ENCODE measurements at places on chromosomes 16 and 17.

DNA sequence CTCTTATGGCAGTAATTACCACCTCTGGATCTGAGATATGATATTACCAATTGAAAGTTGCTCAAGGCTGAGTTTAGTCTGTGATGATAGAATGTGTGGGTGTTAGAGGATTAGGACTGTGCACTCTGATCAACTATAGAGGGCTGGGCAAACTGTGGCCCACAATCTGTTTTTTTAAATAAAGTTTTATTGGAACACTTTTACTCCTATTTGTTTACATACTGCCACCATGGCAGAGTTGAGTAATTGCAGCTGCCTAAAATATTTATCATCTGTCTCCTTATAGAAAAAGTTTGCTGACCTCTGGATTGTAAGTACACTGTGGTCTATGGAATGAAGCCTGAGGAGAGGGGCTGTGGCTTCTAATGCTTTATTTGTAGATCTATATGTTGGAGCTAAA, 71.5 kb upstream of the N4BP1 start:
- no peak for DNase-seq

GRCh38 chr16:72195609-72196008, 23.7 kb upstream of the PMFBP1 start:
- no peak for DNase-seq

GRCh38 chr16:76835339-76835738, 355.7 kb upstream of the MON1B start:
- DNase-seq = no peak

- DNase-seq = no peak
These were observed 61.4 kb upstream of the ARHGAP44 start for GRCh38 chr17:12727881-12728280.

DNA sequence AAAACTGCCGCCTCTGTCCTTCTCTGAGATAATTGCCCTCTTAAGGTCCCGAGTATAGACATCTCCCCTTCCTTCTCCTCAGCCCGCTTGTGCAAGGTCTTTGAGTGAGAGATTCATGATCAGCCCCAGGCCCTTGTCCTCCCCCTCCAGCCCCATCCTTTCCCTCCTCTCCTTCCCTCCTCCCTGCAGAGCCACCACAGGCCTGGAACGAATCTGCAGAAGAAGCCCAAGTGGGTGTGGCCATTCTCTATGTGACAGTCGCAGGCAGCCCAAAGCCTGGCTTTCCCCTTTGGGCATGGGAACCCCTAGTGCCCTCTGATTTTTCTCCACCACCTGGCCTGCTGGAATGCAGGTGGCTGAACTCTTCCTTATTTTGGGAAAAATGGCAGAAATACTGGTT, 7.2 kb upstream of the NDRG4 start:
- DNase-seq = no peak

GRCh38 chr16:49620869-49621240, 235.1 kb downstream of the ZNF423 start:
- no peak for DNase-seq

DNA sequence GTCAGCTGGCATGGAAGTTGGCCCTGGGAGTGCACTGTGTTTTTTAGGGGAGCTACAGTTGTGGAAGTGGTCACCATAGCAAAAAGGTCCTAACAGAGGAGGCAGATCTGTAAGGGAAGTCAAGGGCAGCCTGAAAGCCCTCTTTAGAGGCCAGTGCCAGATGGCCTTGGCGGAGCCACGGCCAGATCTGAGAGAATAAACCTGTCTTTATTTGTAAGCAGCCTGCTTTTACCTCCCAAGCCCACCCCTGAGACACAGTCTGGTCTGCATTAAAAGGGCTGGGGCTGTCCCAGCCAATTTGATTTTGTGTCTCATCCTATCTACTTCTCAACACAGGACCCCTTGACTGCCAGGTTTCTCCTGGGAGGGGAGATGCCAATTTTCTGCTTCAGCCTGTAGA, 51.0 kb upstream of the NOL11 start:
- DNase-seq = no peak

- no peak for DNase-seq
These were observed 5.0 kb upstream of the TLCD2 start for GRCh38 chr17:1714980-1715802.

DNA sequence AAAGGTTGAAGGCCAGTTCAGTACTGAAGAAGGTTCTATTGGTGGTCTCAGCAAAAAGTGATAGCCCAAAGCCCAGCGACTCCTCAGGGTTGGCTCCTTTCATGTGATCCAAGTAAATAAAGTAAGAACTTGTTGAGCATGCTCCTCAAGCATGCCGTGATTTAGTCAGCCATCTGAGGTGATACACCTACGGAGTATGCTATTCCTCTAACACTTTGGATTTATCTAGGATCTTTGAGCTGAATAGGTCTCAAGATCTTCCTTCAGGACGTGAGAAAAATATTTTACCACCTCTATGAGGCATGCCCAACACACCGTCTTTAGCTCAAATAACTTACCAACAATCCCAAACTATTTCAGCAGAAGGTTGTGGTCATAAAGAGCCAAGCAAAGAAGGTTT, 153.3 kb upstream of the CORO6 start:
- no peak for DNase-seq

- DNase-seq = no peak
These were observed 413.0 kb downstream of the CPPED1 start for GRCh38 chr16:12390644-12391043.

DNA sequence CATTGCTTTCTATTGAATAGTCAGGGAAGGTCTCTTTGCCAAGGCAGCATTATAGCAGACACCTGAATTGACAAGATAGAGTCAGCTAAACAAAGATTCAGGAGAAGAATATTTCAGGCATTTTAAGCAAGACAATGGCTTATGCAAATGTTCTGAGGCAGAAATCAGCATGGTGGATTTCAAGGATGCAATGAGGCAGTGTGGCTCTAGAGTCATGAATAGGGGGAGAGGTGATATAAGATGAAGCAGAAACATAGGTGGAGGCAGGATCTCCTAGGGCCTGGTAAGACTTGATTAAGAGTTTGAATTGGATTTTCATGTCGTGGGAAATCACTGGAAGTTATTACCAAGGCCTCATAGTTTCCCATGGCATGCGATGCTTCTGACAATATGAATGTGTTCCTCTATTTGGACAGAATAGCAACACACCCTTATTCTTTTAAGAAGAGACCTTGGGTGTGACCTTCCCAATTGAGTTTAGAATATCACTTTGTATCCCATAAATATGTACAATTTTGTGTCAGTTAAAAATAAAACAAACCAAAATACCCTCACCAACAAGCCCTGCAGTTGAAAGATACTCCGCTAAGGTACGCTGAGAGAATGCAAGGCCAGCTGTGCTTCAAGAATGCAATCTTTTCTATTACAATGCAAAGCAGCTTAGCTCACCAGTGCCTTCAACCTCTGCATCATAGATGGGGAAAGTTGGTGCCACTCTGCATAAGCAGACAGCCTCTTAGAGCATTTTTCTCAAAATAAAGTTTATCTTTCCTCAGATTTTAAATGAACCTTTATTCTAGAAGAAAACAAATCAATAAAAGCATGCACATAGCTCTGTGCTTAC, 139.6 kb upstream of the SALL1 start:
- no peak for DNase-seq

GRCh38 chr16:18839555-18839954, 38.2 kb upstream of the ARL6IP1 start:
- DNase-seq = no peak

GRCh38 chr17:45279898-45280297, 18.0 kb upstream of the SPATA32 start:
- no peak for DNase-seq

DNA sequence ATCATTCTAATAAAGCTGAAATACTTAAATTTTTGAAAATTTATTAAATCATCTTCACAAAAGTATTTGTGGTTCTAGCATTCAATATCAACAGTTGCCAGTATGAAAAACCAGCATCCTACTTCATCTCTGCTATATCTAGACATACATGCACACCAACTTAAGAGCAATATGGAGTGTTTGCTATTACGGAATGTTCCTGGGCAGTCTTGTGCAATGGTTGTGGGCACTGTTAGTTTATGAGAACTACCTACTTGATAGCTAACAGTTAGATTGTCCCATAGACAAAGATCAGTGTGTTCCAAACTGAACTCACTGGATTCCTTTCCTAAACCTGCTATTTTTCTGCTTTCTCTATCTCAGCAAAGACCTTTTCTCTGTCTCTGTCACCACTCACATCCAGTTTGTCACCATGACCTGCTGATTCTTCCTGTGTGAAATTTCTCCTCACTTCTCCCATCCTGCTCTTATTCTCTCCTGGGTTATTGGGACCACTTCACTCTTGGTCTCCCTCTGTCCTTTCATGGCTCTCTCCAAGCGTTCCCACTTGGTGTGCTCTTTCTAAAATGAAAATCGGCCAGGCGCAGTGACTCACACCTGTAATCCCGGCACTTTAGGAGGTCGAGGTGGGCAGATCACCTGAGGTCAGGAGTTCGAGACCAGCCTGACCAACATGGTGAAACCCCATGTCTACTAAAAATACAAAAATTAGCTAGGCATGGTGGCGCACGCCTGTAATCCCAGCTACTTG, 27.7 kb downstream of the CNTROB start:
- DNase-seq = no peak

DNA sequence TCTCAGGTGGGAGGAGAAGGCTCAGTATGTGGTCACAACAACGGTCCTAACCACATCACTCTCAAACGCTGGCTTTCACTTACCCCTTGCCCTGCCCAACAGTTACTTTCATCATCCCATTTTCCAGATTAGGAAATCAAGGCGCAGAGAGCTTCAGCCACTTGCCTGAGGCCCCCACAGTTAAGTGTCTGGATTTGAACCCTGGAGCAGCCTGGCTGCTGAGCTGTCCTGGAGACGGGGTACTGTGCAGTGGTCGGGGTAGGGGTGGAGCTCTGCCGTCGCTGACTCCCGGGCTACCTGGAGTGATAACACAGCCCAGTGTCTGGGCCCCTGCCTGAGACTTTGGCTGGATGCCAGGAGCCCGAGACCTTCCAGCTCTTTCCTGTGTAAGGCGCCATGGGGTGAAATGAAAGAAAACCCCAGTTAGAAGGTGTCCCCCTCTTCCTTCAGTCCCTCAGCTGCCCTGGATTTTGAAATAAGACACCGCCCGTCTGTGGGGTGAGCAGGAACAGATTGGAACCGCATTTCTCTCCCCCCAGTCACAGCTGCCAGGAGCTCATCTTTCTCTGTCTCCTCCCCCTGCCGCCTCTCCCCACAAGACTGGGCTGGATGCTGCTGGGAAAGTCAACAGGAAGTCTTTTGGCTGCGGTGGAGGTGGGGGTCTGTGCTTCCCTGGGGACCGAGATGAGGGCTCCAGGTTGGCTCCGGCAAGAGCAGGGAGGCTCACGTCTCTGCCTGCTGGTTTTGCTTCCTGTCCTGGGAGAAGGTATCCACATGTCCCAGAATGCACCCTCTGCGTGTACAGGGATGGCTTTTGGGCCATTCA, 280.2 kb downstream of the SEC14L1 start:
- peak; percentile 65 for DNase-seq

- no peak for DNase-seq
These were observed 15.6 kb upstream of the FOXF1 start for GRCh38 chr16:86494565-86495356.

DNA sequence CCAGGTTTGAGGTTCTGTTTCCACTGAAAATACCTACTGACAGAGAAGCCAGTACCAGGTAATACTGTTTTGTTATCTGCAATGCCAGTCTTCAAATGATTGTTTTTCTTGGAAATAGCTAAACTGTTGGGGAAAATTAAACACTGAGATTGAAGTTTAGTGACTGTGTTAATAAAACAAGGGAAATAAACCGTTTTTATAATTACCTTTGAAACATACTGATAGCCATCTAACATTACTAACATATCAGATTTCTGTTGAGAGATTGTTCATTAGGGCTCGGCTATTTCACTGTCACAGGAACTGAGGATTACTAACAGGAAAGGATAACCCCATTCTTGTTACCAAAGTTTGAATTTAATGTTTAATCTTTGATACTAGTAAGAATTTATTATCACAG, 42.1 kb downstream of the CYB5B start:
- DNase-seq = no peak

GRCh38 chr16:61969077-61969382, 67.2 kb downstream of the CDH8 start:
- no peak for DNase-seq

DNA sequence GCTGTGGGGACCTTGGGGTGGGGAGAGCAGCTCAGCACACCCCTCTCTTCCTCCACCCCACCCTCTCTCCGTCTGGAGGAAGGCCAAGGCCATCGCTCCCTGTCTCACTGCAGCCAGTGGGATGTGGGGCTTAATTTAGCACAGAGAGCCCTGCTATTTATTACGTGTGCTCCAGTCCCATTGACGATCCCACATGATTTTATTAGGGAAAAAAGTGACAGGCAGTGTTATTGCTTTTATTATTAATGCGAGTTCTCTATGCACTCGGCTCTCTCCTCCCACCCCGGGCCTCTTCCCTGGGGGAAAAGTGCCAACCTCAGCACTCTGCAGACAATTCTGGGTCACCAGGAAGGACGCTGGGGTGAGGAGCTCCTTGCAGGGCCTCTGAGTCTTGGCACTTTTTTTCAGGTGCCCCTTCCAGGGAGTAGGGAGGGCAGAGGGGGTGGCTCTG, 57.3 kb downstream of the MGAT5B start:
- no peak for DNase-seq

- DNase-seq = no peak
These were observed 5.2 kb downstream of the ALOX12B start for GRCh38 chr17:8082292-8082691.

GRCh38 chr17:50238601-50239280, 35.5 kb upstream of the TMEM92 start:
- DNase-seq = no peak

GRCh38 chr17:76178124-76178523, 37.1 kb upstream of the FOXJ1 start:
- no peak for DNase-seq

GRCh38 chr16:75323198-75323597, 71.8 kb upstream of the BCAR1 start:
- no peak for DNase-seq

DNA sequence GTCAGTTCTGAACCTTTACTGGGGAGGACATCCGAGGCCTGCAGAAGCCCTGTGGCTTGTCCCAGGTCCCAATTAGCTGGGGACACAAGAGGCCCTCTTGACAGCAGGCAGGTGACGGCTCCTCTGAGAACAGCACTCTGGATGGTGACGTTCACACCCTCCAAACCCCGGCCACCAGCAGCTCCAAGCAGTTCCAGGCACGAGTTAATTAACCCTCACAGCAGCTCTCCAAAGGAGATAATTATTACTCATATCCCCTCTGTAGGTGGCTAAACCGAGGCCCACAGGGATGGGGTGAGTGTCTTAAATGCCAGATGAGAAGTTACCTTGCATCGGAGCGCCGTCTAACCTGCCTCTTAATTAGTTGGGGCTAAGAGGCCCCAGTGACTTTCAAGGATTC, 168.9 kb upstream of the CIBAR2 start:
- no peak for DNase-seq

- DNase-seq = no peak
These were observed 473.2 kb upstream of the SALL1 start for GRCh38 chr16:51624080-51624775.

- no peak for DNase-seq
These were observed 432.7 kb upstream of the ASIC2 start for GRCh38 chr17:33725675-33726271.
